ENCODE measurements at places on chromosomes 2 and 18.
A peak's percentile ranks its signal among the peaks of the same experiment; 100 is the strongest.

GRCh38 chr18:62071071-62071470 lies 115.8 kb downstream of the PIGN start:
- DNase-seq: no peak

DNA sequence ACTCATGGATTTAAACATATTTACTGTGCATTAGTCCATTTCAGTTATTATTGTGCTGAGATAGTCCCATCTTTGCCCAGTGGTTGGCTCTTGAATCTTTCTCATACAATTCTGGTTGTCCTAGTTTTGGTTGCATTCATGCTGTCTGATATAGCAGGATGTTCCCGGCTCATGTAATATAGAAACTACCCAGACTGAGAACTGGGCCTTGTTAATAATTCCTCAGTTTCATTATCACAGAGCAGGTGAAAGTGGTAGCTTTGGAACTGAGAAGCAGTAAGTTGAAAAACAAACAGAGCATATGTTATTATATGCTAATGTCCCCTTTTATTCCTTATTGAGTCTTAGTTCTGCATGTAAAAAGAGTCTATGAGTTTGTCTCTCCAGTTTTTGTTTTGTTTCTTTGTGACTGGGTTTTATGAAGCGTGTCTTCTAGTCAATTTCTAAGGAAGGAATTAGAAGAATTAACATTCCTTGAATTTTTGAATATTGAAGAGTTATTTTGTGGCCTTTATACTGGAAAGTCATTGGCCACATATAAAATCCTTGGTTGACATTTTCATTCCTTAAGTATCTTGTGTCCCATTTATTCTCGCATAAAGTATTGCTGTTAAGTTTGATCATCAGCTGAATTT lies 43.3 kb downstream of the EIF5B start:
- no peak for DNase-seq

DNA sequence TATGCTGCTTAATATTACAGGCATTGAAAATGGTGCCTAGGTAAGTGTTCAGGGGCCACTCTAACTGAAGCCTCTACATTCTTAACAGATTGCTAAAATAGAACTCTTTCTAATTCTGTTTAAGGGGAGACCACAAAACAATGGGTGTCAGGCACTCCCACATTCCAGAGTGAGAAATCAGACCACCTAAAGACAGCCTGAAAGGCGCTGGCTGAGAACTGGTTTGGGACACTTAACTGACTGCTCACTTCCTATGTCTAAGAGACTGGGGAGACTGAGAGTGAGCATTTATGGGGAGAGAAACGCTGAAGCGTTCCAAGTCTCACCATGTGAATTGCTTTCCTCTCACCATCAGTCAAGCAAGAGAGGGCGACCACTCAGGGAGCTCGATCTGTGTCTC lies 108.8 kb upstream of the ITGB6 start:
- DNase-seq: no peak

DNA sequence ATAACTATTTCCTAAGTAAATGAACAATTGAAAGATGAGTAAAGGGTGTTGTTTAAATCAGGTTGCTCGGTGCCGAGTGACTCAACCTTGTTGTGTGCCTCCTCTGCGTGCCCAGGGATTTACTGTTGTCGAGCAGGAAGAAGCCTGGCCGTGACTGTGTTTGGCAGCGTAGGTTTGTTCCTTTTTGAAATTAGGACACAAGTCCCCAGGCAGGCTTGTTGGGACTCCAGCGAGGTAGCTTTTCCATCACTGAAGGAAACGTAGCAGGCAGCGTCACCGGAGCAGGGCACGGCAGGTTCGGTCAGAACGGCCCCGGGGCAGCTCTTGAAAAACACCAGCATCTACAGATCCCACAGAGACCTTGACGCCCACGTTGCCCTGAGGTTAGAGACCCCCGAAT lies 48.6 kb downstream of the TMEM18 start:
- no peak for DNase-seq

DNA sequence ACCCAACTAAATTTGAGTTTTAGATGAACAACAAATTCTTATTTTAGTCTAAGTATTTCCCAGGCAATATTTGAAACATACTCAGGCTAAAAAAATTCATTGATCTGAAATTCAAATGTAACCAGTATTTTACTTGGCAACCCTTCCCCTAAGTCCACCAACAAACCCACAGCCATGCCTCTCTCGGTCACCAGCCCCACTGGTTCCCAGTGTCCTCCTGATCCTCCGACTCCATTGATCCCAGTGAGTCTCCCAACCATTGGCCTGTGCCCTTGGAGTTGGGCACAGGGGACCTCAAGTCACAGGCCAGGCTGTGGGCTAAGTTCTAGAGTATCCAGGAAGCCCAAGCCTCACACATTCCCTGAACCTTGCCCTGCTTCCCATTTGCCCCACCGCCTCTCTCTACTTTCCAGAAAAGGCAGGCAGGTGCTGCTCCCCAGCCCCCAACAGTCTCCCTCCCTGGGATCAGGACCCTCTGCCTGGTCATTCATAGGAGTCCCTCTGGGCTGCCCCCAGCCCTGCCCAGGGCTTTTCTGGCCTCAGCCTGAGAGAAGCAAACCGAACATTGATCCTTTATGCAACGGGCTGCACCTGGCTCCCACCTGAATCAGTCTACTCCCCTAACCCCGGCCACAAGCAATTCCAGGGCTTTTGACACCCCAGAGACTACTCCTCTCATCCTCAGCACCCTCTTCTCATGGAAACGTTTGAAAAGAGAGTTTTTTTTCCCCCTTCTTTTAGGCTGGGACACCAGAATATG lies 81.3 kb downstream of the HS1BP3 start:
- no peak for DNase-seq

DNA sequence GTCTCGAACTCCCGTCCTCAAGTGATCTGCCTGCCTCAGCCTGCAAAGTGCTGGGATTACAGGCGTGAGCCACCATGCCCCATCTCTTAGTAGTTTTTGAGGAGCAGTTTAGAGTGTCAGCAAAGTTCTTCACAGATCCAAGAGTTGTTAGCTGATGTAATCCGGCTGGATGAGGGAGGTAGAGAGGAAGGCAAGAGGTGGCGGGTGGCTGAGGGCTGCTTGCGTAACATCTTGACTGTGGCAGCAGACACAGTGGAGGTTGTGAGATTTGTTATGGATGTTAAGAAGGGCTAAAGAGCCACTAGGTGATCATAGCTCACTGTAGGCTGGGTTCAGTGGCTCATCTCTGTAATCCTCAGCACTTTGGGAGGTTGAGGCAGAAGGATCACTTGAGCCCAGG lies 19.5 kb upstream of the FAM136A start:
- no peak for DNase-seq

GRCh38 chr2:148026573-148026972 lies 5.7 kb downstream of the MBD5 start:
- no peak for DNase-seq

GRCh38 chr2:46392561-46393346 lies 86.6 kb upstream of the TMEM247 start:
- DNase-seq: no peak

- DNase-seq: no peak
Observed at GRCh38 chr18:25243754-25244153, 108.2 kb downstream of the ZNF521 start.

GRCh38 chr2:241558532-241559322 lies at the start of gene BOK:
TSS of gene BOK (plus strand) at chr2:241558745. CDS start at chr2:241559484, 739 bp downstream.
- peak; percentile 74 for DNase-seq

All from muscle of back (tissue), 13 donors.